Stimulated activated CD8-positive, alpha-beta memory T cell treated with anti-CD3 and anti-CD28 coated beads, Interleukin-7, amount 100 ng/mL, for 24 hours (primary cell): ENCODE measurements at places on chromosomes 11 and 22.

- DNase-seq: no peak
Measured at GRCh38 chr11:122600290-122600689, 55.2 kb upstream of the UBASH3B start.

DNA sequence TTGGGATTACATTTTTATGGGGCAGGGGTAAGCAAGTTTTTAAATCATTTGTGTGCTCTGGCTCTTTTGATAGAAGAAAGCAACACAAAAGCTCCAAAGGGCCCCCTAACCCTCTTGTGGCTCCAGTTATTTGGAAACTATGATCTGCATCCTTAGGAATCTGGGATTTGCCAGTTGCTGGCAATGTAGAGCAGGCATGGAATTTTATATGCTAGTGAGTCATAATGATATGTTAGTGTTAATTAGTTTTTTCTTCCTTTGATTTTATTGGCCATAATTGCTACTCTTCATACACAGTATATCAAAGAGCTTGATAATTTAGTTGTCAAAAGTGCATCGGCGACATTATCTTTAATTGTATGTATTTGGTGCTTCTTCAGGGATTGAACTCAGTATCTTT, 10.1 kb downstream of the RAG1 start:
- no peak for DNase-seq

GRCh38 chr22:30291058-30291892, 2.0 kb upstream of the CASTOR1 start:
- no peak for DNase-seq

- DNase-seq: no peak
Measured at GRCh38 chr22:35092406-35092805, 26.4 kb downstream of the ISX start.

DNA sequence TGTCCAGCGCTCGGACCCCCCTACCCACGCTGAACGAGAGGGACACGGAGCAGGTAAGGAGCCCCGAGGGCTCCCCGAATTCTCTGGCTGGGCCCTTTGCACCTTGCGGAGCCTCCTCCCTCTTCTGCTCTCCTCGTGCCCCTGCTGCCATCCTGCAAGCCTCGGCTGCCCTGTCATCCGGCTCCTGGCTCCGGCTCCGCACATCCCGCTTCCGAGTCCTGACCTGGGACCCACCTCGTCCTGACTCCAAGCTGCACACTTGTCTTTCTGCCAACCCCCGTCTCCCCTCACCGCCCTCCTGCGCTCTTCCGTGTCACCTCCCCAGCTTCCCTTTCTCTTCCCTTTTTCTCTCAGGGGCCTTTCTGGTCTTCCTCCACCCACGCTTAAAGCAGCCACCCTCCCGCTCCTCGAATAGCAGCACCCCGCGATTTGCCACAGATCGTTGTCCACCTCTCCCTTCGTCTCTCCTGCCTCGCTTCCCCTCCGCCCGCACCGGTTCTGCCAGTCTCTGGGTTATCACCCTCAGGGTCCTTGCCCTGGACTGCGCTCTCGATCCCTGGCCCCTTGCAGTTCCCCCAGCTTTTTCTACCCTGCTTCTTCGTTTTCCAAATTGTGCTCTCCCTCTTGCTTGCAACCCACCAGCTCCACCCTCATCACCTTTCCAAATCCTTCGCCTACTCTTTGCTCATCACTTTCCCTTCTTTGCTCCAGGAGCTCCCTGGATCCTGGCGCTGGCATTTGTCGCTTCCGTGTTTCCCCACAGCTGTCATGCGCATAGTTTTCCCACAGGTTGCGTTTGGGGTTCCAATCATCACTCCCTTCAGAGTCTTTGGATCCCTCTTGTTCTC, 822 bp downstream of the MARK2 start:
- no peak for DNase-seq

- no peak for DNase-seq
Measured at GRCh38 chr11:44351006-44351660, 41.2 kb upstream of the ALX4 start.

GRCh38 chr22:29574762-29575450, 6.0 kb downstream of the NIPSNAP1 start:
- no peak for DNase-seq

DNA sequence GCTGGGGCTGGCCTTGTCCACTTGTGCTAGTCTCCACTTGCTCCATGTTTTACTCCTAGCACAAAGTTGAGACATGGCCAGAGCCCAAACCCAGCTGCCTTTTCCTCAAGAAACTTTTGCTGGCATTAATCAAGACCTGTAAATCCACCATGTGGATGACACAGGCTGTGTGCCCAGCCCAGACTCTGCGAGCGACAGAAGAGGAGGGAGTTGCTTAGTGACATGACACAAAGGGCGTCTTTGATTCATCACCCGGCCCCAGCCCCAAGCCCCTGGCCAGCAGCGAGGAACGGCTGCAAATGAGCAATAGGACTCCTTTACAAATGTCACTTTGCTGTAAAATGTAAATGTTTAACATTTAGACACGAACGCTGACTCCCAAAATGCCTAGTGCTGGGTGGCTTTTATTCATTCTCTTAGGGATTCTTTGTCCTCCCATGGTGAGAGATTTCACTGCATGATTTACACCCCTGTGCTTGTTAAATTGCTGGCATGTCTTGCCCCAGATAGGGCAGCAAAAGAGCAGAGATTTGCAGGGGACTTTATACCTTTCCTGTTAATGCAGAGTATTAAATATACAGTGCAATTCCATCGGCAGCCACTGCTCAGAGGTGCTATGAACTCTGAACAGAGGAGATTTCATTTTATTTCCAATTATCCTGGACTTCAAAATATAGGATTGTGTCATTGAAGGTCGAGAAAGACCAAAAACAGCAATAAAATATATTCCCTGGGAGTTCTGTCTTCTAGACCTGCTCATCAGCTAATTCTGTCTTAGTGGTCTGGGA, 263.6 kb upstream of the NCAM1 start:
- DNase-seq: no peak

DNA sequence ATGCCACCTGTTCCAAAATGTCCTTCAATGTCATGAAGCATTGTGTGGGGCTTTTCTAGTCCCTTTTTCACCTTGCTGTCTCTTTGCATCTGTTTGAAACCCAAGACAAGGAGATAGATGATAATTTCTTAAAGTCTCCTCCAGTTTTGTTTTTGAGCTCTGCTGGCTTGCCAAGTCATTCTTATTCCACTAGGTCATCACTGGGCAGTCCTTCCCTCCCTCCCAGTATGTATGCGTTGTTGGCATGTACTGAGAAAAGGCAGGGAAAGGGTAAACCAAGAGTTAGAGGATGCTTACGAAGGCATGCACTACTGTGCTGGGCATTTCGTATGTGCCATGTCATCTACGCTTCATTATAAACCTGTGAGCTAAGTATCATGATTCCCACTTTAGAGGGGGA, 78.6 kb downstream of the PARVA start:
- DNase-seq: no peak

- peak; percentile 87 for DNase-seq
Measured at GRCh38 chr11:17077520-17078401, at the start of gene RPS13. TSS of gene RPS13 (minus strand) at chr11:17077667. CDS start at chr11:17077641, 26 bp downstream.
